ENCODE measurements at places on chromosomes 4 and X.

DNA sequence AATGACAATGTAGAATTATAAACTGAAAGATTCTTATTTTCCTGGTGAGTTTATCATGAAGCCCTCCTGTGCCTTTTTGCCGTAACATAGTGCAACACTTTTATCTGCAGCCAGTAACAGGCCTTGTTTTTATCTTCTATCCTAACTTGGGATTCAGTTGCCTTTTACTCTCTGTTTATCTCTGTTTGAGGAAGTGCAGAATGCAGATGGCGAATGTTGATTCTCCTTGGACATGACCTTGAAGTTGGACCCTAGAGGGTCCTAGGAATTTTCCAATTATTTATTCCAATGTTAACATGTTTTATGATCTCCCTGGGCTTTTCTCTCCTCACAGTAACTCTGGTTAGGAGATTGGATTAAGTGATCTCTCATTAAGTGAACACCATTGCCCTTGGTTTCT, 165.0 kb downstream of the FMR1NB start:
- no peak for DNase-seq

DNA sequence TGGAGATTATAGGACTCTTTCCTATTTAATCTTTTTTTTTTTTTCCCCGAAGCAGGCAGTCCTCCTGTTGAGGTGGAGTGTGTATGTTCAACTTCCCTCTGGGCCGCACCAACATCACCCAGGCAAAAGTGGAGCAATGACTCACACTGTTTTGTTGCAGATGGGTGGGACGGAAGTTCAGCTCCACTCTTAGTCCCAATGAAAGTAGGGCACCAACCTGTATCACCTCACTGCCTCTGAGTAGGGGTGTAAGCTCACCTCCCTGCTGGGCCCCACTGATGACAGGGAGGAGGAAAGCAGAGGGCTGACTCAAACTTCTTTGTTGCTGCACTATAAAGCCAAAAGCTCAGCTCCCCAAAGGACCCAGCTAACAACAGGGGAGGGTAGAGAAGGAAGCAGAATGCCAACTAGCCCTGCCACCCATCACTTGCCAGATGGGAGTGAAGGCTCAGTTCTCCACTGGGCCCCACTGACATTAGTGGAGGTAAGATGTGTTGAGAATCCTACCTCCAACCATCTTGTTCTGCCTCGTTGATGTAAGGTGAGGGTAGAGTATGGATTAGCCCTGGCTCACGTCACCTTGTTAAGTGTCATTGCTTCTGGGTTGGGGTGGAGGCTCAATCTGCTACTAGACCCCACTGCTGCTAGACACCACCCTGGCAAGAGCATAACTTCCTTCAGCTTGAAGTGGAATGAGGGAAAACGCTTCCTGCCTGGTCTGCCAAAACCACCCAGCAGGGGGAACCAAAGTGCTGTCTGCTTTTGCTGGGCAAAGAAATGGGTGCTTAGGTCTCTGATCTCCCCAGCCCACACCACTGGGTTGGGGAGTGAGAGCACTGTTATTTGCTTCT, 14.1 kb downstream of the RPS6KA3 start:
- DNase-seq, result no peak

DNA sequence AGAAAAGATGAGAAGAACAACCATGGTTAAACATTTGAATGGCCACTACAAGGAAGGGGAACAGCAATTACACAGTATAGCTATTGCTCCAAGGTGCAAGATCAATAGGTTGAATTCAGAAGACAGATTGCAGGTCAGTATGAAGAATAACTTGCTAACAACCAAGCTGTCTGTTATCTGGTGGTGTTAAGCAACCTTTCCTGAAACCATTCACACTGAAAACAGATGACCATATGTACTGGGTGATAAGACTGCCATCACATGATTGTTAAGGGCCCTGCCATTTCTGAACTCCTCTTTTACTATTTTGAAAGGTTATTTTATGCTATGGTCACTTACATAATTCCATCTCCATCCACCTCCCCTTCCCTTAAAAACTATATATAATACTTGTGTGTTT, 6.8 kb downstream of the GABRA3 start:
- DNase-seq, result no peak

- no peak for DNase-seq
These were observed 19.9 kb downstream of the DCHS2 start for GRCh38 chr4:154471526-154472331.

GRCh38 chr4:8194306-8195242, 4.5 kb upstream of the SH3TC1 start:
- DNase-seq, result no peak

- no peak for DNase-seq
These were observed 362.2 kb downstream of the PDGFC start for GRCh38 chr4:156609421-156609820.

- DNase-seq, result no peak
These were observed 157.5 kb upstream of the FAM9B start for GRCh38 chrX:9191392-9191791.

All from LNCaP clone FGC (cell line).